M059J (cell line): ENCODE measurements at places on chromosomes 1 and 21. TPM values are rescaled to one million over a fixed set of nuclear protein-coding genes. Genes with fewer than 3 reads are reported as not detected.

DENND4B gene
- 8.4 and 9.0 TPM in 2 replicates for total RNA-seq

DNA sequence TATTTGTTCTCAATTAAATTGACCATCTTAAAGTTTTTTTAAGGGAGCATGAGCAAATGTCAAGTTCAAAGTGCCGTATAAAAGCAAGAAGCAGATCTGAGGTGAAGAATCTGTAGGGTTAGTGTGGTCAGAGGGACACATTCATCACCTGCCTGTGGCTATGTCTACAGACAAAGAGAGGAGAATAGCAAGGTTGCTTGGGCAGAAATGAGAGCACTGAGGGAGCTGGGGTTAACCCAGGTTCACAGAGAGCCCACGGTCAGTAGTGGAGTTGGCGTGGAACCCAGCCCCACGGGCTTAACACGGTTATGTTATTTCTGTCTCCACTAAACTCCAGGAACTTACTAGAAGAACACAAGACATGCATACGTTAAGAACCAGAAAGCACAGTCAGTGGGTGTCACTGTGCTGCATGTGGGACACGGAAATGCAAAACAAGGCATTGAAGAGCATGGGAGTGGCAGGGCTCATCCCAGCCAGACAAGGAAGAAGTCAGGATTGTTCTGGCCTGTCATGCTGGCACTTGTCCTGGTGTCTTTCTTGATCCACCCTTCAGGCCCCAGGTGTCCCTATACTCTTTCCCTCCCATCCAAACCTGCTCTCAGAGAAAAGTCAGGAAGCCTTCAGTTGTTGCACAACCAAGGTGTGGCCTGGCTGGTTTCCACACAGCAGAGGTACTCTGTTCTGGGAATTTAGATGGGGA is 95.5 kb upstream of the IVNS1ABP start:
- no peak for DNase-seq

DNA sequence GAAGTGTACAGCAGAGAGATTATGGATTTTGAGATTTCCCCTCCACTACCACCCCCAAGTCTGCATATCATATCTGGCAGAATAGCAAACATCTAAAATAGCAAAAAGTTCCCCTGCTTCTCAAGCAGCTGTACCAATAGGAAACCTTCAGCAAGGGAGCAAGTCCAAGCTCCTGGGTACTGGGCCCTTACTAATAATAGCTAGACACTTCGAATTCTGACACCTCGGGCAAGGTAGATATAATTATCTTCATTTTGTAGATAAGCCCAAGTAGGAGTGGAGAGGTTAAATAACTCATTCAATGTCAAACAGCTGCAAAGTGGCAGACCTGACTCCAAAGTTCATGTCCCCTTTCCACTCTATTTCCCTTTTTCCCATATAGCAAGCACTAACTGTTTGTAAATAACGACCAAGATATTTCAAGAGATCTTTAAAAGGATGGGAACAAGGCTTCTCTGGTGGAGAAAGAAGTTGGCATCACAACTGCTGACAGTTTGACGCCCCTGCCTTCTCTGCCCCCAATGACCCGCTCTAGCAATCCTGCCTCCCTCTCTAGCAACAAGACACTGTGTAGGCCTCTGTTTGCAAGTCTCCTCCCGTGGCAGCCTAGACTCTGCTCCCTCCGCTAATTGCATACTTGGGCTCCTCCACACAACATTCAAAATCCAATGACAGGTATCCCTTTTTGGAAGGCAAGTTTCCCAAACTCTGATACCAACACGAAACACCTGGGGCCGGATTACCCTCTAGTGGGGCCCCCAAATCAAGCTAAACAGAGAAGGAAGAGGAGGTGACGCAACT is 18.7 kb upstream of the ADAR start:
- DNase-seq, result no peak

GRCh38 chr1:33560680-33561079 is 88.2 kb downstream of the ZSCAN20 start:
- DNase-seq, result peak; percentile 41

- DNase-seq, result no peak
Observed at GRCh38 chr1:48006264-48006663, 9.1 kb upstream of the TRABD2B start.

- DNase-seq, result peak; percentile 20
Observed at GRCh38 chr1:66426239-66426853, 107.6 kb upstream of the SGIP1 start.
